Activated T-helper 2 cell treated with anti-CD3 and anti-CD28 coated beads, Interferon-gamma antibody, Interleukin-2, Interleukin-4, amounts not matched to agents 10 μg/mL and 5 μg/mL and 100 μg/mL, durations not matched to agents 14 hours and 24 hours and 36 hours (primary cell): ENCODE measurements at places on chromosomes 4 and X.

DNA sequence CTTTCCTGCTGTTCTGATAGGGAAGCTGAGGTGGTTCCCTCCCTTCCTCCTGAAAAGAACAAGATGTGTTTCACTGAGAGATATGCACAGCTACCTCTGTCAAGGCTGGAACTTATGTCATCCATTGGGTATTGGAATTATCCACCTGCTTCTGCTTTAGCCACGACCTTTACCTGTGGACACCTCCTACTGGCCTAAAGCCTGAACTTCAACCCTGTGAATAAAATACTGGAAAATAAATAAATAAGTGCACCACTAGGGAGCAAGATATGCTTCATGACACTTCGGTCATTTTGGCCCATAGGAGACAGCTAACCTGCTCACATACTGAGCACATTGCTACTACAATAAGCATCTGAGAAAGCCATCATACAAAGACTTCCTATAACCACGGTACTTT is 419.9 kb upstream of the NWD2 start:
- no peak for DNase-seq
- no peaks in the 10 kb centered on the region for H3K36me3 ChIP-seq
- H3K4me1 ChIP-seq = no peaks in the 10 kb centered on the region
- H3K4me3 ChIP-seq = no peak overlapping the region
- H3K27me3 ChIP-seq = no peaks in the 10 kb centered on the region

DNA sequence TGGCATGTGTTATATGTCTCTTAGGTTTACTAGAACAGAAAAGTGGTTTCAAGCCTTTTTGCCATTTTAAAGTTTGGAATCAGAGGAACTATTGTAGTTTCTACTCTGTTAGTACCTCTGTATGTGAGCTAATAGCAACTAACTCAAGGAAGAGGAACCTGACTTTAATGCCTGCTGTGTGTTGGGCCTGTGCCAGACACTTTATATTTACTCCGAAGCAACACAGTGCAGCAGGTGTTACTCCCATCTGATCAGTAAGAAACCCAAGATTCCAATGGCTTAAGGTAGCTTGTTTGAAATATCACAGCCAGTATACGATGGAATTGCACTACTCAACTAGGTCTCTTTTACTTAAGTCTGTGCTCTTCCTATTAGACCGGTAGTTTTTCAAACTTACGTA is 79.2 kb downstream of the USP9X start:
- no peaks in the 10 kb centered on the region for H3K27me3 ChIP-seq
- no peak overlapping the region for H3K27ac ChIP-seq
- H3K4me3 ChIP-seq = no peak overlapping the region
- H3K4me1 ChIP-seq = no peaks in the 10 kb centered on the region
- no peak for DNase-seq

- no peaks in the 10 kb centered on the region for H3K36me3 ChIP-seq
- no peaks in the 10 kb centered on the region for H3K27me3 ChIP-seq
- no peak for DNase-seq
- no peak overlapping the region for H3K27ac ChIP-seq
Measured at GRCh38 chr4:111046811-111047210, 423.9 kb upstream of the PITX2 start.

DNA sequence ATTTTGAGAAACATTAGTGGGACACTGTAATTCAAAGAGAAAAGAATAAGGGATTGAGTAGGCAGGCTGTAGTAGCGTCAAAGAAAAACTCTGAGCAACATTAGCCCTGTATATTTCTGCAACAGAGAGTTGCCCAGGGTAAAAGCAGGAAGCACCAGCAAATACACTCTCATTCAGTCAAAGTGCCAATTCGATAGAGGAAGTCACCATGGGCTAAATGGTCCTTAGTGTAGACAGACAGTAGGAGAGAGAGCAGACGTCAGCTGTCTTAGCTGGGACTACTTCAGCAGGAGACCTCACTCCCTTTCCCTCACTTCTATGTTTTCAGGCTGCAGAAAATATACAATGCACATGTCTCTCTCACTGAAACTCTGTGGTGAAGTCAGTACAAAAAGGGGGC is 2073.8 kb upstream of the TENM3 start:
- no peak for DNase-seq
- H3K36me3 ChIP-seq = no peaks in the 10 kb centered on the region
- H3K4me3 ChIP-seq = no peak overlapping the region
- no peak overlapping the region for H3K27ac ChIP-seq
- H3K4me1 ChIP-seq = no peaks in the 10 kb centered on the region
- H3K27me3 ChIP-seq = no peaks in the 10 kb centered on the region

GRCh38 chrX:47384502-47384901 is 14.1 kb downstream of the ZNF157 start:
- no peaks in the 10 kb centered on the region for H3K27me3 ChIP-seq
- DNase-seq = peak; percentile 46
- no peak overlapping the region for H3K4me3 ChIP-seq
- peaks cover 16% of the 10 kb centered on the region for H3K4me1 ChIP-seq
- H3K36me3 ChIP-seq = no peaks in the 10 kb centered on the region

- H3K27ac ChIP-seq = no peak overlapping the region
- H3K27me3 ChIP-seq = peaks cover 3% of the 10 kb centered on the region
- H3K4me1 ChIP-seq = peaks cover 10% of the 10 kb centered on the region
- DNase-seq = no peak
- H3K4me3 ChIP-seq = no peak overlapping the region
- no peaks in the 10 kb centered on the region for H3K36me3 ChIP-seq
Measured at GRCh38 chr4:48173056-48173991, 39.3 kb upstream of the TXK start.

GRCh38 chr4:101183666-101184373 is 163.5 kb downstream of the PPP3CA start:
- H3K27me3 ChIP-seq = no peaks in the 10 kb centered on the region
- H3K36me3 ChIP-seq = peaks cover 13% of the 10 kb centered on the region
- no peak overlapping the region for H3K27ac ChIP-seq
- no peak for DNase-seq
- no peak overlapping the region for H3K4me3 ChIP-seq
- peaks cover 3% of the 10 kb centered on the region for H3K4me1 ChIP-seq

- DNase-seq = no peak
- no peaks in the 10 kb centered on the region for H3K36me3 ChIP-seq
- H3K4me1 ChIP-seq = no peaks in the 10 kb centered on the region
Measured at GRCh38 chr4:2043396-2044118, 15.6 kb upstream of the NAT8L start.

DNA sequence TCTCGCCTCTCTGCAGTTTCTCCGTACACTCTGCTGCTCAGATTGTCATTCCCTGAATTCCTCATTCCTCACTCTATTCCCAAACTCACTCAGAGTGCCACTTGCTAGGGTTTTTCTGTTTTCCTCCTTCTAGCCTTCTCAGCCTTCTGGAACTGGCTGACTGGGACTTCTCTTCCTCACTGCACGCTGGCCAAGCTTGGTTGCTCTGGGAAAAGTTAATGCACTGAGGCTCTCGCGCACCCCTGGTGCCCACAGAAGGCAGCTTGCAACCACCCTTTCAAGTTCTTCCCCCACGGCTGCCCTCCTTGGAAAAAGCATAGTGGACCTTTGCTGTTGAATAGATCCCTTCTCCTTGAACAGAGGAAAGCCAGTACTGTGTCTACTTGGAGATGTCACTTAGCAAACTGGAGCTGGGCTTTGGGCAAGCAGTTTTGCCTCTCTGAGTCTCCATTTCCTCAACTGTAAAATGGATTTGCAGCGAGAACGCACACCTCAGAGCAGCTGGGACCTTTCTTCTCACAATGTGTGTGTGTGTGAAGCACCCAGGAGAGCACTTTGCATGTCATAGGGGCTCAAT is 6.0 kb upstream of the CCKAR start:
- DNase-seq = no peak
- H3K27me3 ChIP-seq = peaks cover 4% of the 10 kb centered on the region
- no peak overlapping the region for H3K4me3 ChIP-seq
- H3K4me1 ChIP-seq = no peaks in the 10 kb centered on the region

DNA sequence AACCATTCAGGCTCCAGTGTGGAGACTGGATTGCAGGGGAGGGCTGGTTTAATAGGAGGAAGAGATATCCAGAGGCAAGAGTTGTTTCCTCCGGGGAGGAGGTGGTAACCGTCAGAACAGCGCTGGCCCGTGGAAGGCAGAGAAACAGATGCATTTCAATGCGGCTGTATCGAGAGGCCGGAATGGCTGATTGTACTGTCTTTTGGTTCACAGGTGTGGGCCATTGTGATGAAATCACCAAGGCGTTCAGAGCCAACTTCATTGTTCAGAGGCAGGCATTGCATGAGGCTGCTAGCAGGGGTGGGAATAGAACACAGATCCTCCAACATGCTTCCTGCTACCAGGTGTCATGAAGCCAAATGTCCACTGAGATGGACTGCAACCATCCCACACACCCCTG is 53.0 kb downstream of the SHOX start:
- no peak for DNase-seq
- H3K4me1 ChIP-seq = no peaks in the 10 kb centered on the region
- no peak overlapping the region for H3K27ac ChIP-seq
- H3K27me3 ChIP-seq = no peaks in the 10 kb centered on the region
- H3K4me3 ChIP-seq = no peak overlapping the region

GRCh38 chr4:99221980-99222379 is 2.9 kb upstream of the ADH6 start:
- no peak overlapping the region for H3K4me3 ChIP-seq
- no peak for DNase-seq
- no peaks in the 10 kb centered on the region for H3K4me1 ChIP-seq

GRCh38 chrX:6904156-6904555 is 243.4 kb upstream of the STS start:
- no peak for DNase-seq
- H3K27ac ChIP-seq = no peak overlapping the region
- H3K4me3 ChIP-seq = no peak overlapping the region
- H3K4me1 ChIP-seq = no peaks in the 10 kb centered on the region
- no peaks in the 10 kb centered on the region for H3K36me3 ChIP-seq

DNA sequence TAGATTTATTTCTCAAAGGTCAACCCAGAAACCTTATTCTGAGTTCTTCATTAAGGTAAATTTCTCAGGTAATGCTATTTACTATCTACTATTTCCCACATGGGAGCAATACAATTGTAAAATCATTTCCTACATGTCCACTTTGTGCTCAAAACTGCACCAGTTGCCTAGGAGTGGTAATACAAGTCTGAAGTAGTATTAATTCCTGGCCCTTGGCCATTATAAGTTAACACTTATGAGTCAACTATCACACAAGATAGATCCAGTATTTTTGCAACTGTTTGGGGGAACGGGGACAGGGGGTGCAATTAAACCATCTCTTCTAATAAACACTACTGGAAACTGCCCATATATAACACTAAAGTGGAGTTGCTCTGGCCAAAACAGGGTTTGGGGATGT is 48.9 kb downstream of the ACSL4 start:
- no peaks in the 10 kb centered on the region for H3K27me3 ChIP-seq
- H3K36me3 ChIP-seq = peaks cover 34% of the 10 kb centered on the region
- no peak for DNase-seq
- H3K4me1 ChIP-seq = peaks cover 13% of the 10 kb centered on the region

DNA sequence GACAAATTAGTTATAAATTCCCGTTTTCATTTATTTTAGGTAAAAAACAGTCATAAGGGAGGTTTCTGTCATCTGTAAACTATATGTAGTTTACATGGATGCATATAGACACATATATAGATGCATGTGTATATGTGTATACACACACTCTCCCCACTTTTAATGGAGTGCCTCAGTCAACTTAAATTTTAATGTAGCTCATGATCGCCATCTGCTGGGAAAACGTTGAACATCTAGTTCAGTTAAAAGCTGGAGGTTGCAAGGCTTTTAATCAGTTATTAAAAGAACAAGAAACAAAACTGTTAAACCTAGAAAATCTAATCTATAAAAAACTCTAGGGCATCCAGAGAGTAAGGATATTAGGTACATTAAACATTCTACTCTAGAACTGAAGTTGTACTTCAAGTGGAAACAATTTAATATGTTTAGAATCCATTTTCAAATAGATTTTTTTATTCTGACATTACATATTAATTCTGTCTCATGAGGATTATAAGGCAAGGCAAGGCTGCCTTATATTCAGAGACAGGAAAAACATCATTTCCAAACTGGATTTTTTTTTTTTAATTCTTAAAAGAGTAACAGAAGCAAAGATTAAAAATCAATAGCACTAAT is 122.6 kb downstream of the SHISA3 start:
- no peak overlapping the region for H3K27ac ChIP-seq
- H3K36me3 ChIP-seq = peaks cover 8% of the 10 kb centered on the region
- no peaks in the 10 kb centered on the region for H3K27me3 ChIP-seq
- H3K4me1 ChIP-seq = peaks cover 4% of the 10 kb centered on the region
- no peak overlapping the region for H3K4me3 ChIP-seq

GRCh38 chrX:134374910-134375309 is 85.1 kb upstream of the HPRT1 start:
- H3K4me3 ChIP-seq = peak overlapping the region; percentile 95
- DNase-seq = no peak
- H3K4me1 ChIP-seq = peaks cover 14% of the 10 kb centered on the region
- H3K36me3 ChIP-seq = peaks cover 32% of the 10 kb centered on the region
